Right lobe of liver (tissue), 6 donors: ENCODE measurements at places on chromosomes 6 and 20. TPM values are rescaled to one million over a fixed set of nuclear protein-coding genes. Genes with fewer than 3 reads are reported as not detected.

The DUSP15 gene
- 1.1 TPM for total RNA-seq

The CYP21A2 gene
- 33.6 TPM for total RNA-seq

The BFSP1 gene
- total RNA-seq: 0.16 TPM

The CGA gene
- total RNA-seq: not detected

The PEX6 gene
- total RNA-seq: 25.9 TPM

The KCNQ2 gene
- total RNA-seq: not detected

The RFX6 gene
- not detected for total RNA-seq

The TRIM38 gene
- 4.4 TPM for total RNA-seq

The REM1 gene
- total RNA-seq: not detected

The PCMTD2 gene
- total RNA-seq: 28.6 TPM

GRCh38 chr20:8065691-8066090, 46.1 kb upstream of the TMX4 start:
- no peaks in the 10 kb centered on the region for H3K36me3 ChIP-seq
- H3K27me3 ChIP-seq: no peaks in the 10 kb centered on the region
- no peak for DNase-seq

DNA sequence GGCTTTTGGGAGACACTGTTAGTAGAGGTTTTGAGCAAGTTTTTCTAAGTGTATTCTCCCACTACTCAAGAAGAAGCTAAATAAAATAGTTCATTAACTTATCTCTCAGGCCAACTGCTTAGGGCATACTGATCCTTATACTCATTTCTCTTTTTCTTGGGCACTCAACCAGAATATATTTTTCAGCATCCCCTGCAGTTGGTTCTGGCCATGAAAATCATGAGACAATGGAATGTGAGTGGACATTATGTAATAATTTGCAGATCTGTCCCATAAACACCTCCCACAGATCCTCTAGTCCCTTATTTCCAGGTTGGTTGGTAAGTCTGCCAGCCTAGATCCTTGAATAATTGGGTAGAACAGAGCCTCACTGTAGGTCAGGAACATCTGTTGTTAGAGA, 136.7 kb downstream of the AIG1 start:
- H3K4me1 ChIP-seq: no peaks in the 10 kb centered on the region
- no peak overlapping the region for H3K27ac ChIP-seq
- no peaks in the 10 kb centered on the region for H3K36me3 ChIP-seq

GRCh38 chr6:136820561-136820960, 1.8 kb upstream of the PEX7 start:
- no peak for DNase-seq
- H3K4me3 ChIP-seq: no peak overlapping the region
- no peaks in the 10 kb centered on the region for H3K36me3 ChIP-seq
- no peak overlapping the region for H3K27ac ChIP-seq
- no peaks in the 10 kb centered on the region for H3K27me3 ChIP-seq
- no peaks in the 10 kb centered on the region for H3K4me1 ChIP-seq

DNA sequence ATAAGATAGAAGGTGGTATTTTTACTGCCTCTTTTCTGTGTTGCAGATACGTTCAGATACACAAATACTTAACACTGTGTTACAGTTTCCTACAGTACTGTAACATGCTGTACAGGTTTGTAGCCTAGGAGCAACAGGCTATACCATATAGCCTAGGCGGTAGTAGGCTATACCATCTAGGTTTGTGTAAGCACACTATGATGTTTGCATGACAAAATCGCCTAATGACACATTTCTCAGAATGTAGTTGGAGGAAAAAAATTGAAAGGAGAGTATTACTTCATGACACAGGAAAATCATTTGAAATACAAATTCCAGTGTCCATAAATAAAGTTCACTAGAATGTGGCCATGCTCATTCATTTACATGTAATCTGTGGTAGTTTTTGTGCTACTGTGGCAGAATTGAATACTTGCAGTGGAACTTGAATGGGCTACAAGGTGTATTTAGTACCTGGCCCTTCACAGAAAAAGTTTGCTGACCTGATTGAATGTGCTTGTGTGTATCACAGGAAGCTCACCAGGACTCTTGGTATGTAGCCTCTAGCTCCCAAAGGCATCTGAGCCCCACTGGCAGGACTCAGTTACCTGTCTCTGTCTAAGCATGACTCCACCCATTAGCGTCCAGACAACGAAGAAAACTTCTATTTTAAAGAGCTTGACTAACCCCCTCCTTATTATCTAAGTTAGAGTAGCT, 18.8 kb downstream of the TOP1 start:
- no peaks in the 10 kb centered on the region for H3K4me1 ChIP-seq
- H3K4me3 ChIP-seq: no peak overlapping the region
- no peak for DNase-seq
- H3K36me3 ChIP-seq: no peaks in the 10 kb centered on the region
- no peaks in the 10 kb centered on the region for H3K27me3 ChIP-seq
- peak overlapping the region; percentile 35 for H3K27ac ChIP-seq

DNA sequence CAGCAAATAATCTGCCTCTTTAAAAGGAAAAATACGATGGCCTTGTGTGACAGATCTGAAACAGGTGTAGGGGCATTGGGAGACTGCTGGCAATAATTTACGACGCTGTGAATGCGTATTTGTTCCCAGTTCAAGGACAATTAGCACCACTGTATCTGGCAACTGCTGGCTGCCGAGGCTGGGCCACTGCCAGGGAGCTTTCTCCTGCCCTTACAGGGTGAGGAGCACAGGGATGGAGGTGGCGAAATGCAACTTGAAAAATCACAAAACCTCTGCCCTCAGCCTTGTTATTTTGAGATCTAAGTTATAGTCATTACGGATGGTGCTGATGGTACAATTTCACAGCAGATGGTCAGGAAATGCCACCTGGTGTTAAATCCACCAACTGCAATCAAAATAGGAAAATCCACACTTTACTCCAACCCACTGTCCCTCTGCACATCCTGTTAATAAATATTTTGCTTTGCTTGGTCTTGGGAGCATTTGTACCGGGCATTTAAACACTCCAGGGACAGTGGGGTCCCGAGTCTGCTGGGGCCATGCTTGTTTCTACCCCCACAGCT, 6.4 kb downstream of the MYLK4 start:
- H3K27me3 ChIP-seq: no peaks in the 10 kb centered on the region
- no peak overlapping the region for H3K27ac ChIP-seq
- H3K4me3 ChIP-seq: no peak overlapping the region
- no peaks in the 10 kb centered on the region for H3K36me3 ChIP-seq

- H3K36me3 ChIP-seq: no peaks in the 10 kb centered on the region
- no peak overlapping the region for H3K4me3 ChIP-seq
- no peaks in the 10 kb centered on the region for H3K4me1 ChIP-seq
- no peaks in the 10 kb centered on the region for H3K27me3 ChIP-seq
Observed at GRCh38 chr6:88072462-88072861, 24.8 kb downstream of the SPACA1 start.

GRCh38 chr6:41404182-41404845, 68.9 kb downstream of the NCR2 start:
- H3K27me3 ChIP-seq: peaks cover 3% of the 10 kb centered on the region
- no peak overlapping the region for H3K4me3 ChIP-seq
- no peaks in the 10 kb centered on the region for H3K36me3 ChIP-seq
- DNase-seq: no peak
- H3K4me1 ChIP-seq: no peaks in the 10 kb centered on the region

DNA sequence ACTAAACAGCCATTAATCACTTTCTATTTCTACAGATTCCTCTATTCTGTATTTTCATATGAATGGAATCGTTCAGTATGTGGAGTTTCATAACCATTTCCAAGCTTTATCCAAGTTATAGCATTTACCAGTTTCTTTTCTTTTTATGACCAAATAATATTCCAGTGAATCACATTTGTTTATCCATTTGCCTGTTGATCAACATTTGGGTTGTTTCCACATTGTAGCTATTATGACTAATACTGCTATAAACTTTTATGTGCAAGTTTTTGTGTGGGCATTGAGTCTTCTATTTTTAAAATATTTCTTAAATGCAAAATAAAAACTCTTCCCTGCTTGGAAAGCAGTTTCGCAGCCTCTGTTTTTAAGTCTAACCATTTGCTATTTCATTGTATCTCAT, 336.4 kb upstream of the OPRM1 start:
- no peaks in the 10 kb centered on the region for H3K27me3 ChIP-seq
- no peaks in the 10 kb centered on the region for H3K36me3 ChIP-seq
- no peak for DNase-seq
- H3K4me1 ChIP-seq: no peaks in the 10 kb centered on the region

GRCh38 chr6:133707456-133707855, 181.5 kb upstream of the TCF21 start:
- no peaks in the 10 kb centered on the region for H3K36me3 ChIP-seq
- no peak for DNase-seq
- no peak overlapping the region for H3K4me3 ChIP-seq
- H3K27me3 ChIP-seq: no peaks in the 10 kb centered on the region

- H3K4me3 ChIP-seq: no peak overlapping the region
- H3K4me1 ChIP-seq: no peaks in the 10 kb centered on the region
- no peaks in the 10 kb centered on the region for H3K36me3 ChIP-seq
- H3K27me3 ChIP-seq: no peaks in the 10 kb centered on the region
- H3K27ac ChIP-seq: no peak overlapping the region
Observed at GRCh38 chr20:21129861-21130260, 4.0 kb downstream of the KIZ start.

DNA sequence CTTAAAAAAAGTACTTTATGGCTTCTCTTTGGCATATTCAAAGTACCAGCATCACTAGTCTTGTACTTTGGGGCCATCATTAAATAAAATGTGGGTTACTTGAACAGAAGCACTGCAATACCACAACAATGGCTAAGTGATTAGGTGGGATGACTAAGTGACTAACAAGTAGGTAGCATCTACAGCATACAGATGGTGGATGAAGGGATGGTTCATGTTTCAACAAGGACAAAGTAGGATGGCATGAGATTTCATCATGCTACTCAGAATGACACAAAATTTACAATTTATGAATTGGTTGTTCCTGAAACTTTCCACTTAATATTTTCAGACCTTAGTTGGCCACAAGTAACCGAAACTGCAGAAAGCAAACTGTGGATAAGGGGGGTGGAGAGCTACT, 7.7 kb downstream of the MPC1 start:
- no peaks in the 10 kb centered on the region for H3K36me3 ChIP-seq
- H3K4me1 ChIP-seq: peaks cover 5% of the 10 kb centered on the region
- no peaks in the 10 kb centered on the region for H3K27me3 ChIP-seq
- H3K4me3 ChIP-seq: no peak overlapping the region

DNA sequence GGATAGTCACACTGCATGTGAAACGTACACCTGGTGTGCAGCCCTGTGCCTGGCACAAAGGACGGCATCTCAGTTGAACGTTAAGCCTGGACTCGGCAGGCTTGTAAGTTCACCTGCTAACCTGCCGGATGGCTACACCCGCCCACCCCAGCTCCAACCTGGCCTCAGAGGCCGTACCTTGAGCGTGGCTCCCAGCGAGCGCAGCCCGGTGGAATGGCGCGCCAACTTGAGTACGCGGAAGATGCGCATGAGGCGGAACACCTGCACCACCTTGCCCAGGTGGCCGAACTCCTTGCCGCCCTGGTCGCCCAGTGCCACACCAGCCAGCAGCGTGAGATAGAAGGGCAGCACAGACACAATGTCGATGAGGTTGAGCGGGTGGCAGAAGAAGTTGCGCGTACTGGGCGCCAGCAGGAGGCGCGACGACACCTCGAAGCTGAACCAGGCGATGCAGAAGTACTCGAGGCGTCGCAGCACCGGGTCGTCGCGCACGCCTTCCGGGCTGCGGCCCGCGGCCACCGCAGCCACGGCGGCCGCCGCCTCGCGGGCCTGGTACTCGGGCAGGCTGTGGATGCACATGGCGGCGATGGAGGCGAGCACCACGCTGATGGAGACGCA, 3.3 kb downstream of the KCNS1 start:
- H3K27ac ChIP-seq: no peak overlapping the region
- H3K4me1 ChIP-seq: no peaks in the 10 kb centered on the region
- no peaks in the 10 kb centered on the region for H3K36me3 ChIP-seq

DNA sequence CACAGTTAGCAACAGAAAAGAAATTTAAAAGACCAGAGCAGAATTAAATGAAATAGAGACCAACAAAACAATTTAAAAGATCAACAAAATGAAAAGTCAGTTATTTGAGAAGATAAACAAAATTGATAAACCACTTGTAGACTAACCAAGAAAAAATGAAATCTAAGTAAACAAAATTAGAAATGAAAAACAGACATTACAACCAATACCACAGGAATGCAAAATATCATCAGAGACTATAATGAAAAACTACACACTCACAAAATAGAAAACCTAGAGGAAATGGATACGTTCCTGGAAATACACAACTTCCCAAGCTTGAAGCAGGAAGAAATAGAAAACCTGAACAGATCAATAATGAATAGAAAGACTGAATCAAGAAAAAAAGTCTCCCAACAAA, 97.8 kb downstream of the WDR27 start:
- H3K27ac ChIP-seq: no peak overlapping the region
- H3K4me1 ChIP-seq: no peaks in the 10 kb centered on the region
- no peaks in the 10 kb centered on the region for H3K36me3 ChIP-seq
- DNase-seq: no peak
- H3K27me3 ChIP-seq: no peaks in the 10 kb centered on the region

- no peaks in the 10 kb centered on the region for H3K27me3 ChIP-seq
- H3K27ac ChIP-seq: no peak overlapping the region
- H3K4me1 ChIP-seq: no peaks in the 10 kb centered on the region
- H3K4me3 ChIP-seq: no peak overlapping the region
- DNase-seq: no peak
- H3K36me3 ChIP-seq: no peaks in the 10 kb centered on the region
Observed at GRCh38 chr6:91407706-91408105, 820.8 kb upstream of the MAP3K7 start.

GRCh38 chr20:22496817-22497216, 87.6 kb downstream of the FOXA2 start:
- no peak overlapping the region for H3K27ac ChIP-seq
- no peaks in the 10 kb centered on the region for H3K4me1 ChIP-seq
- H3K27me3 ChIP-seq: no peaks in the 10 kb centered on the region
- DNase-seq: no peak
- no peaks in the 10 kb centered on the region for H3K36me3 ChIP-seq
- no peak overlapping the region for H3K4me3 ChIP-seq

GRCh38 chr6:127912914-127913313, 12.1 kb upstream of the THEMIS start:
- no peaks in the 10 kb centered on the region for H3K4me1 ChIP-seq
- no peaks in the 10 kb centered on the region for H3K36me3 ChIP-seq
- H3K4me3 ChIP-seq: no peak overlapping the region
- no peak for DNase-seq

DNA sequence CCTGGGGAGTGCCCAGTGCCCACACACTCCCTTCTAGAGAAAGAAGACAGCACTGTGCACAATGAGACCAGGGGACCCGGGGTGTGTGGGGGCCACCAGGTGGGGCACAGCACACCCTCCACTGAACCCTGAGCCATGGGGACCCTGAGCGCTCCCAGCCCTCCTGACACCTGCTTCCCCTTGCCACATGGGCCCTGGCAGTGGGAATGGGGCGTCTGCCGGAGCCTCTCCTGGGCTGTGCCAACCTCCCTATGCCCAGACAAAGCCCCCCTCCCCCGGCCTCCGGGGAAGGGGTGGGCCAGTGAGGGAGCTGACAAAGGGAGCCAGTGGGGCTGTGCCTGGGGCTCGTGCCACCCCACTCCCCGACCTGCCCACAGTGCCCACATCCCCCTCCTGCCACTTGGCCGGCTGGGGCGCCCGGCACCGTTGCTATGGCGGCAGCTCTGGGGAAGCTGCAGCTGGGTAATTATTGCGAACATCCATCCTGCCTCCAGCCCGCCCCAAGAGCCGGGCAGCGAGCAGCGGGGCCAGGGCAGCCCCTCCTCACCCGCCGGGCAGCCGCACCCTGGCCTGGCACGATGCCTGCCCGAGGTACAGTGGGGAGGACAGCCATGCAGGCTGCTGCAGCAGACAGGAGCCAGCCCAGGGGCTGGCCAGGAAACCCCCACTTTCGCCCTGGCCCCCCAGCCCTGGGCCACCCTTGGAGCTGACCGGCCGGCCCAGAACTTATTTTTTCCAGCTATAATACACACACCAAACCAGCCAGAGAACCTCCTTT, 41.9 kb upstream of the NOL4L start:
- no peak overlapping the region for H3K27ac ChIP-seq
- DNase-seq: no peak
- no peaks in the 10 kb centered on the region for H3K4me1 ChIP-seq
